CD8-positive, alpha-beta memory T cell (primary cell): ENCODE measurements at places on chromosomes 11 and 22. TPM values are rescaled to one million over a fixed set of nuclear protein-coding genes. Genes with fewer than 3 reads are reported as not detected.

GRCh38 chr11:38971141-38971540 lies 2373.1 kb upstream of the RAG2 start:
- DNase-seq: no peak

The LINC01488 gene
- total RNA-seq: not detected

DNA sequence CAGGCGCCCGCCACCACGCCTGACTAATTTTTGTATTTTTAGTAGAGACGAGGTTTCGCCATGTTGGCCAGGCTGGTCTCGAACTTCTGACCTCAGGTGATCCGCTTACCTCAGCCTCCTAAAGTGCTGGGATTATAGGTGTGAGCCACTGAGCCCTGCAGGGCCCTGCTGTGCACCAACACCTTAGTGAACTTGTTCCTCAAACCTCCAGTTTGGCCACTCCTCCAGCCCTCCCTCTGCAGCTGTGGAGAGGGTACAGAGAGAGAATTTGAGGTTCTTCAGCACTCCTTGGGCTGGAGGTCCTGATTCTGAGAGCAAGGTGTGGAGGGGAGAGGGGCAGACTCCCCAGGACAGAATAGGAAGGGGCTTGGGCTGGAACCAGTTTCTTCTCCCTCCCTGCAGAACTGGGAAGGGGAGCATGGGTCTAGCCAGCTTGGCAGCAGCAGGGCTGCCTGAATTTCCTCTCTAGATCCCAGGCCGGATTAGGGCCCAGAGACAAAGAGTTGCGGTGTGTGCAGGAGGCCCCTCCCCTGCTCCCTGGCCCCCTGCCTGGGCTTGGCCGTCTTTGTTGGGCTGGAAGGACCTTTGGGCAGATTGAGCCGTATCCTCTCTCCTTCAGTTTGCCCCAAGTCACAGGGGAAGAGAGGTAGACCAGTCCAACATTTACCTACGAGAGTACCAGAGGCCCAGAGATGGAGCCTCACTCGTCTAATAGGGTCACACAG lies 2.3 kb upstream of the PEX16 start:
- DNase-seq: no peak

The MS4A12 gene
- not detected for total RNA-seq

The CPT1A gene
- 25.6 TPM for total RNA-seq

- no peak for DNase-seq
These were observed 33.7 kb upstream of the B3GAT1 start for GRCh38 chr11:134445601-134446325.

The UBQLN3 gene
- not detected for total RNA-seq

The OR4A16 gene
- total RNA-seq: not detected

The RIMBP3B gene
- 0.35 TPM for total RNA-seq

DNA sequence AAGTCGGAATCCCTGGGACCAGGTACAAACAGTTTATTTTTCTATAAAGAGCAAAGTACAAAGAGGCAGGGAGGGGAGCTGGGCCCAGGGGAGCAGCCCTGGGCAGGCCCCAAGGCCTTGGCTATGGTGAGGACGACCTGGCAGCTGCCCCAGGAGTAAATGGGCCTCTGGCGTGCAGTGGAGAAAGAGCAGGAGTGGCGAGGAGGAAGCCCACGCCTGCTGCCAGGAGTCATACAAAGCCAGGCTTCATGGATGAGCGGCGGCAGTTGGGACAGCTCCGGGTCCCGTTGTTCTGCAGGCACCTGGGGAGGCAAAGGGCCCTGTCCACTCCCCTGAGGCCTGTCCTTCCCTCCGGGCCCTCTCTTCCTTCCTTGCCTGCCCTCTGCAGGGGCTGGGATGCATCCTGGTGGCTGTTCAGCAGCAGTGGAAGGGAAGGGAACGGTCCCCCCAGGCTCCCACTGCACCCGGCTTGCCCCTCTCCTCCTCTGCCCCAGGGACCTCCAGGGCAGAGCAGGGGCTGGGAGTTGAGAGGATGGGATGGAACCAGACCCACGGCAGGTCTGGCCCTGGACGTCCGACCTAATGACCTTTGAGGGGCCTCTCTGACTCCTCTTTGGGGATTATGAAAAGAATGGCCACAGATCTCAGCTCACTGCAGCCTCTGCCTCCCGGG lies 11.1 kb downstream of the RAPSN start:
- DNase-seq: no peak

GRCh38 chr11:88414385-88414861 lies 76.9 kb upstream of the CTSC start:
- DNase-seq: no peak

DNA sequence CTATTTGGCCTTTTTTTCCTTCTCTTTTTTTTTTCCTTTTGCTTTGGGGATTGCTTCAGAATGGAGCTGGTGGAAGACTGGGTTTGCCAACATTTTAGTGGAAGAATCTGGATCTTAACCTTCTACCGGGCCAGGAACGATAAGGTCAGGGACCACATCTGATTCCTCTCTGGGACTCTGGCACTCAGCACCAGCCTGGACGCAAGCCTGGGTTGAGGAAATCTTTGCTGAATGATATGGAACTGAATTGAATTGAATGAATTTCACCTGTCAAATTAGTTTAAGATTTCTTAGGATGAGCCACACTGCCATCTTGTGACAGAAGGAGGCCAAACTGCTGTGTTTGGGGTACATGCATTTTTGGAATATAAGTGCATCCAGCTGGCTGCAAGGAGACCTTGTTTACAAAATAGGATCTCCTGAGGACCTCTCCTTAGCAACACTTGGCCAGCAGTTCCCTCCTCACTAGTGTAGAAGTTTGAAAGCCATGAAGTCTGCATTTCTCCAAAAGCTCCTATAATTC lies 30.4 kb downstream of the TPBGL start:
- peak; percentile 48 for DNase-seq

DNA sequence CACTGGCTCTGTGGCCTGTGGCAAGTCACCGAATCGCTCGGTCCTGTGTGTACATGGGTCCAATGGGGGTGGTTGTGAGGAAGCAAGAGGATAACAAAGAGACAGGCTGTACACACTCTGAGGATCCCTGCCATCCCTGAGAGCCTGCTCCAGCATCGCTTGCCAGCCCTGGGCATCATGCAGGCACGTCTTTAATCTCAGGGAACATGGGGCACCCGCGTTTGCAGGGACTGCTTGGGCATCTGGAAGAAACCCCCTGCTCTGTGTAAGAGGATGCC lies 1.3 kb upstream of the C1QTNF5 start:
- DNase-seq: no peak

The FOSL1 gene
- total RNA-seq: 26.9 TPM

DNA sequence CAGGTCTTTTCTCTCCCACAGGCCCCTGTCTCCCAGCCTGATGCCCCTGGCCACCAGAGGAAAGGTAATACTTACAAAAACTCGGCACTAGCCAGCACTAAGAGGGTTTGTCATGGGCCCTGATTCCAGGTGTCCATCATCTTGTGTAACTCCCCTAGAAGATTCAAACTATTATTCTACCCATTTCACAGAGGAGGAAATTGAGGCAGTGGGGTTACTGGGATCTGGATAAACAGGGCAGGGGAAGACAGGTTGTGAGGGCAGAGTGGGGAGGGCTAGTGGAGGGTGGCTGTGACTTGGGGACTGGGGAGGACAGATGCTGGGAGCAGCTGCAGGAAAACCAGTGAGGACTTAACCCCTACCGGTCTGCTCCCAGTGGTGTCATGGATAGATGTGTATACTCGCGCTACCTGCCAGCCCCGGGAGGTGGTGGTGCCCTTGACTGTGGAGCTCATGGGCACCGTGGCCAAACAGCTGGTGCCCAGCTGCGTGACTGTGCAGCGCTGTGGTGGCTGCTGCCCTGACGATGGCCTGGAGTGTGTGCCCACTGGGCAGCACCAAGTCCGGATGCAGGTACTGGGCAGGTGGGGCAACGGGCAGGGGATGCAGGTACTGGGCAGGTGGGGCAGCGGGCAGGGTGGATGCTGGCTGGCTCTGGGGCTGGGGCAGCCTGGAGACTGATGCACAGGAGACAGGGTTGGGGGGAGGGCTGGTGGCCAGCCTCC lies 1.2 kb downstream of the VEGFB start:
- DNase-seq: no peak

GRCh38 chr11:833849-834311 lies 1.1 kb downstream of the CD151 start:
- no peak for DNase-seq
